WERI-Rb-1 (cell line): ENCODE measurements at places on chromosomes 12 and 14.

DNA sequence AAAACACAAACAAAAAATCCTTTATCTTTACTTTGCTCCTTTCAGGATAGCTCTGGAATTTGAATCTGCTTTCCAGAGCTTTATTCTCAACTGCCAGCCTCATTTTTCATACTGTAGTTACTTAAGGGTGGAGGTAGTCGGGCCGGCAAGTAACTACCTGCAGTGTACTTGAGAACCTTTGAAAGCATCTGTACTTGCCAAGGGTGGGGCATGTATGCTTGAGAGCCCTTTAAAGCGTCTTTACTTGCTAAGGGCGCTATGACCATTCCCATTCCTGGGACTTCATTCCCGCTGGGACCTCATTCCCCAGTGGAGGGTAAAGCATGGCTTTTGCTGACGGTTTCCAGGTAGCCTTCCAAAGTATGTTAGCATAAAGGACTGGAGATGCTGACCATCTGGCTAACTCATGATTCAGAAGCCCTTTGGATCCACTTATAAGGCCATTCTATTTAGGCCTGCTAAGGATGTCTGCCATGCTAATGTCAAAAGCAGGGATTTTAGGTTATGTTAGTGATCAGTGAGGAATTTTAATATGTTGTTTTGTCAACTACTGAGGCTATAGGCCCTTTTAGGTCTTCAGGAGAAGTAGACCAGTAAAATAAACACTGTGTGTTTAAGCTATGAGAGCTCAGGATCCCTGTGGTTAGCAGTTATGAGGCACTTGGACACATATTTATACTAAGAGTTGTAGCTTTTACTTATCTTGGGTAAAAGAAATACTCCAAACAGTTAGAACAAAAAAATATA, 74.9 kb downstream of the CRADD start:
- no peak for DNase-seq

- DNase-seq, result peak; percentile 26
Observed at GRCh38 chr14:95533391-95533821, 1.4 kb upstream of the GLRX5 start.

- DNase-seq, result no peak
Observed at GRCh38 chr14:103121121-103121845, 2.0 kb upstream of the TNFAIP2 start.

DNA sequence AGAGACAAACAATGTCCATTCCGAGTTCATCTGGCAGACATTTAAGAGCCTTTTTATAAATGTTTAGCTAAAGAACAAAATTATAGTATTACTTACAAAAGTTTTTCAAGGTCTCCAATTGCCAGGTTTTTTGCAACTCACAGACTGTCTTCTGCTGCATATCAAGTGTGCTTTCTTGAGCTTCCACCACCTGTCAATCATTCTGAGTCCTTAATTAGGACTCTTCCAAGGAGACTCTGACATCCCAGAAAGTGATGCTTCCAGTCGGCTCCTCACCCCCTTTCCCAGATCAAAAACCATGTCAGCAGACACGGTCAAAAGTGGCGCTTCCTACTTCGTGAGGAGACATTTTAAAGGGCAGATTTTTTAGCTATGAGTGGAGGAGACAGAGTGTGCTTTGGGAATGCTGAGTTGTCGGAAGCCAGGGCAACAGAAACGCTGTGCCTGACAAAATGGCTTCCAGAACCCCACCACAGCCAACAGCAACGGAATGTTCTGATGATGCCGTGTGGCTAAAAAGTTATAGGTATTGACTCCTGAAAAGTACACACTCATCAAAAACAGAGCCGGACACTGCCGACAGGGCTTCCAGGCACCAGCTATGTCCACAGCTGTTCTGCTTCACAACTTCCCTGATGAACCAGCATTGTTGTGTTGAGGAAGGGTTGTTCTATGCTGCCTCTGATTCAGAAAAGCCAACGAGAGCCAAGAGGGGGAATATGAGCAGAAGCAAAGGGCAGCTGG, 116.1 kb upstream of the SLC35F4 start:
- DNase-seq, result no peak

GRCh38 chr14:32171469-32171868, 30.4 kb upstream of the RNU6-7 start:
- no peak for DNase-seq

DNA sequence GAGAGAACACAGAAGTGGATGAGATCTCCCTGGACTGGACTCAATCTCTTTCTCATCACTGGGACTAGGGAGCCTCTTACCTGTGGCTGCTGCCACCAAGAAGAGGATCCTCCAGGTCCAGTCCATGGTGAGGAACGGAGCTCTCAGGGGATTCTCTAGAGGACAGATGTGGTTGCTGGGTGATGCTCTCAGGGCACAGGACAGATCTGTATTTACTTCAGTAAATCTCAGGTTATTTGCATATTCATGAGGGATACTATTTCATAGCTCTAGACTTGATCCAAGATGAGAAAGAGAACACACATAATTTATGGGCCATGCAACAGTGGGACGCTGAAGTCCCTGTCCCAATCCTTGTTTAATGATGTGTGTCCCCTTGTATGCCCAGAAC, 460.5 kb downstream of the TMEM121 start:
- no peak for DNase-seq

DNA sequence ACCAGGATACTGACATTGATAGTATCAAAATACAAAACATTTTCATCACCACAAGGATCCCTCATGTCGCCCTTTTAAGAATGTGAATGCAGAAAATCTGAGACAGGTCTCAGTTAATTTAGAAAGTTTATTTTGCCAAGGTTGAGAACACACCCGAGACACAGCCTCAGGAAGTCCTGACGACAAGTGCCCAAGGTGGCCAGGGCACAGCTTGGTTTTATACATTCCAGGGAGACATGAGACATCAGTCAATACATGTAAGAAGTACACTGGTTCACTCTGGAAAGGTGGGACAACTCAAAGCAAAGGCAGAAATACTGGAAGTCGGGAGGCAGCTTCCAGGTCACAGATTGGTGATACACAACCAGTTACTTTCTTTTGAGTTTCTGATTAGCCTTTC, 235.2 kb upstream of the KRR1 start:
- DNase-seq, result no peak

GRCh38 chr14:100121643-100122480, 37.6 kb downstream of the DEGS2 start:
- peak; percentile 56 for DNase-seq
